Eye (tissue), 1 donor: ENCODE measurements at places on chromosomes 6 and 20.
A peak's percentile ranks its signal among the peaks of the same experiment; 100 is the strongest.

DNA sequence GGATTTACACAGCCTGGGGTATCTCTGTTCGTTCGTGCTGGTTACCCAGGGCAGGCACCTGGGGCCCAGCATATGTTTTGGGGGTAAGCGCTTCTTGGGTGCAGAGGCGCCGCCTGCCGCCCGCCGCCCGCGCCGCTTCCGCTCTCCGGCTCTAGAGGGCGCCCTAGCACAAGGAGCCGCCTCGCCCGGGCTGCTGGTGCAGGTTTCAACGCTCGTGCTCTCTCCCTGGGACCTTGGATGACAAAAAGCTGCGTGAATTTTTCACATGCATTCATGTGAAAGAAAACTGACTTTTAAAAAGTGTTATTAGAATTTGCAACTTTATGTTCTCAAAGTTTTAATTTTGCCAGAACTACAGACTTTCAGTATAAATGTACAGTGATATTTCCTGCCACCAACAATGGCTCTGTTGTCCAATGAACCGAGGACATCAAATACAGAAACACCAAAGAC lies 32.5 kb downstream of the PRR18 start:
- DNase-seq: peak; percentile 86

DNA sequence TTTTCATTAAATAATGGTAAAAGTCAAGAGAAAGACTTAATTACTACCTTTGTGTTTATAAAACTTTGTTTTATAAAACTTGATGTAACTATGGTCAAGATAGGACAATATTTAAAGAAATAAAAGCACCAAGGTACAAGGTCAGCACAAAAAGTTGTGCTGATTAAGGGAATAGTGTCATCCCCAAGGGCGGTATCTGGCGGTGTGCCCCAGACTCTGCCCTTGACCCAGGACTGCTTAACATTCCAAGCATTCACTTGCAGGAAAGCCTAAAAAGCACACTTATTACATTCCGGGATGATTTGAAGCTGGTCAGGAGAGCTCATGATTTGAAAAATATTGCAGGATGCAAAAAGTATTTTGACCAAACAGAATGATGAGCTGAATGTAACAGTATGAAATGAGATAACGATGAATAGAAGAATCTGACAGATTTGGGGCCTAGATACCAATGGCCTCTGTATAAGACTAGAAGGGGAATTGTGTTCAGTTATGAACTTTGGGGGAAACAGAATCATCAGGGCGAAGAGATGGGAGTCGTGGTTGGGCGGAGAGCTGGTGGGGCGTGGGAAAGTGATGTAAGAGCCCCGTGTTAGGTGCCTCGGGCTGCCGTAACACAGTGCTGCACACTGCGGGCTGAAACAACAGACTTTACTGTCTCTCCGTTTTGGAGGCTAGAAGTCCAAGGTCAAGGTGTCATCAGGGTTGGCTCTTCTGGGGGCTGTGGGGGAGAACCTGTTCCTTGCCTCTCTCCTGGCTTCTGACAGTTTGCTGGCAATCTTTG lies 77.2 kb downstream of the CDC5L start:
- DNase-seq: peak; percentile 45

GRCh38 chr6:87879132-87879861 lies 168.3 kb upstream of the SPACA1 start:
- DNase-seq: peak; percentile 65

DNA sequence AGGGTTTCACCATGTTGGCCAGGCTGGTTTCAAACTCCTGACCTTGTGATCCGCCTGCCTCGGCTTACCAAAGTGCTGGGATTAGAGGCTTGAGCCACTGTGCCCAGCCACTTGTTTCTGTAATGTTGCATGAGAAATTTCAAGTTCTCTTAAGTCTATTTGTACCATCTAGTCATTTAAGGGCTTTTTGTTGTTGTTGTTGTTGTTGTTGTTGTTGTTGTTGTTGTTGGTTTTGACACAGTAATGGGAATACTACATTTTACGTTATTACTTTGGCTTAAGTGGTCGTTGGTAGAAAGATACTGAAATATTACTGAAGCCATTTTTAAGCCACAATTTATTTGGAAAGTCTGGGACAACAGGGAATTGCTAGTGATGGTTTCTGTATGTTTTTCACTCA lies 52.0 kb downstream of the CSE1L start:
- DNase-seq: no peak

DNA sequence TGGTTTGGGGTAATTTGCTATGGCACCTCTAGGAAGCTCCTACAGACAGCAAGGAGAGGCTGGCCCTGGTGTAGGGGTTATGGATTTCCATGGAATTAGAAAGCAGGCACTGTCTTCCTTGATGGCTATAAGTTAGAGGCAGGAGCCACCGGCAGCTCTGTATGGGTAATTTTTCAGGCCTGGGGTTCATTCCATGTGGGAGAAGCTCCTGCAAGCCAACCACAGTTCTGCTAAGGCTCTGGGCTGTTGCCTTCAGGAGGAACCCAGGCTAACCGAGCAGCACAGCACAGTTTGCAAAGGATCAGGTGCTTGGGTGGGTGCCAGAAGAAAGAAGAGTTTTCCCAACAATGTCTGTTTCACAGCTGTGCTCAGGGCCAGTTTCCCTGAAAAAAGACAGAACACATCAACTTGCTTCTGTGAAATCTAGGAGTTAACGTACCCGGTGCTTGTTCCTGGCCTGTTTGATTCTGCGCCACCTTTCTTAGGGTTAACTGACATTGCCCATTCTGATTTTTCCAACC lies 162.8 kb upstream of the MYLIP start:
- no peak for DNase-seq

DNA sequence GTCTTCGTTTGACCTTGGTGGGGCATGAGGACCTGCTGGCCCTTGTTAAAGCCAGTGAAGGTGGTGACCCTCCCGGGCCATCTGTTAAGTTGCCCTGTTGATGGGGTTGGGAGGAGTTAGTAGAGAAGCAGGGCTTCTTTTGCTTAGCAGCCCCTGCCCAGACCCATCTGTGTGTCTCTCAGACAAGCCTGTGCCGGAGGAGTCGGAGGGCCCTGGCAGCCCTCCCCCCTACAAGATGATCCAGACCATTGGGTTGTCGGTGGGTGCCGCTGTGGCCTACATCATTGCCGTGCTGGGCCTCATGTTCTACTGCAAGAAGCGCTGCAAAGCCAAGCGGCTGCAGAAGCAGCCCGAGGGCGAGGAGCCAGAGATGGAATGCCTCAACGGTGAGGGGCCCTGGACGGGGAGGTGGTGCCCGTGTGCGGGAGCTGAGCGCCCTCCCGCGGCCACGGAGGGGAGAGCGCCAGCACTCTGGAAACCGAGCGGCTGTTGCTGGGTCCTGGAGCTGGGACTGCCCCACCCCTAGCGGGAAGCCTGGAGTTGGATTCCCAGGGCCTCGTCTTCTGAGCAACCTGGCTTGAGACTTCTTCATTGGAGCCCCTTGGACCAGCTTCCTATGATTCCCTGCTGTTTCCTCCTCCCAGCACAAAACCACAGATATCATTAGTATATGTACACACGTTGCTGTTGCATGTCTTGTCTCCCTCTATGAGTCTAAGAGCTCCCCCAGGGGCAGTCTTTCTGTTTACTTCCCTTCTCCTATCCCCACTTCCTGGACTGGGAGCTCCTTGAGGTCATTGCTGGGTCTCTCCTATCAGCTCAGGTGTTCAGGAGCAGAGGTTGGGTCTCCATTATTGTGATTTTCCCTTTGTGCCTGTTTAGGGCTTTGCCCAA lies 27.6 kb upstream of the SRF start:
- peak; percentile 97 for DNase-seq

DNA sequence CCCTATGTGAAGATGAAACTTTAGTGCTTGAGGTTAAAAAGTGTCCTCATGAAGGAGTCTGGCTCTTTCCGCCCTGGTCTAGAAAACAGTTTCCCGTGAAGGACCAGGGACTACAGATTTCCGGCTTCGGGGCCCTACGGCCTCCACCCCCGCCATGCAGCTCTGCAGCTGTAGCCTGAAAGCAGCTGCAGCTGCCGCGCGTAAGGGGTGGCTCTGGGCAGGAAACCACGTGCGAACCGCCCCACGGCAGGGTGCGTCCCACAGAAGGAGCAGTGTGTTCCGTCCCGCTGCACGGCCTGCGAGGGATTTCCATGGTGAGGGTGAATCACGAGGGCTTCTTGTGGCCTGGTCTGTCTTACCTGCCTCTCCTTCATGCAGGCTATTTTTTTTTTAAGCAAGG lies 117.0 kb downstream of the ERMARD start:
- no peak for DNase-seq

DNA sequence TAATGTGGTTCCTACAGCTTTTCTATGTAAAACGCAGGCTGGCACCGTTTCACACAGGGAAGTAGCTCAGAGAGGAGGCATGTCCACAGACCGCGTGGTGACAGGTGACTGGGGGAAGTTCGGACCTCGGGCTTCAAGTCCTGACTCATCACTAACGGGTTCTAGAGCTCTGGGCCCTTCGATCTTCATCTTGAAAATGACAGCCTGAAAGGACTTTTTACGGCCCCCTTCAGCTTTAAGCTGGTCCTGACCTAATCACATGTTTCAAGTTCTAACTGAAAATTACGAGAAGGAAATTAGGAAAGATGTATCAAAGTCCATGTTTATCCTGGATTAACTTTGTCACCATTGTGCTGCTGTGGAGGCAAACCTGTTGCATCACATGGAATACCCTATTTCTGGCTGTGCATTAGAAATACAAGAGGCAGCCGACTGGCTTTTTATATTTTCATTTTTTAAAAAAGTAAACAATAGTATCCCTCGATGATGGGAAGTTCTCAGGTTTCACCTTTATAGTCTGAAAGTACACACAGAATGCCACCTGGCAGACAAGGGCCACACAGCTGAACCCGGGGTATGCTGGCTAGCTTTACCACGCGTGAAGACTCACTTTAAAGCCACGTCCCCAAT lies 2.0 kb downstream of the MAN1A1 start:
- DNase-seq: peak; percentile 64

GRCh38 chr6:37209461-37210205 lies 39.7 kb downstream of the PIM1 start:
- DNase-seq: no peak

- DNase-seq: peak; percentile 73
Observed at GRCh38 chr6:143607974-143608373, 69.8 kb upstream of the PHACTR2 start.
